ENCODE measurements at places on chromosomes 5 and 9.
A peak's percentile ranks its signal among the peaks of the same experiment; 100 is the strongest.

DNA sequence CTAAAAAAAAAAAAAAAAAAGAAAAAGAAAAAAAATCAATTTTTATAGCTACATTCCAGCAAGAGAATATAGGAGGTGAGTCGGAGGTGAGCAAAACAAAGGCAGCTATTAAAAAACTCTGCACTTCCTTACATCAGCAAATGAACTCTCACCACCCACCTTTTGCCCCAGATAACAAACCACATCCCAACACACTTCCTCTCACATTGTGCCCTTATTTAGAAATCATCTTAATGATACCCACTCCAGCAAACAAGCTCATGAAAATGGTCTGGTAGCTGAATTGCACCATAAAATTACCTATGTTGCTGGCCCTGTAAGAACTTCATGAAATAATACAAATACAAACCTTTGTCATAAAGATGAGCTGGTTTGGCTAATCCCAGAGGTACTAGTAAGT, 82.9 kb downstream of the CEMIP2 start:
- no peak for DNase-seq

- DNase-seq: no peak
Measured at GRCh38 chr9:101639785-101640665, 45.3 kb upstream of the PPP3R2 start.

- no peak for DNase-seq
Measured at GRCh38 chr9:76311537-76311936, 82.7 kb downstream of the RFK start.

DNA sequence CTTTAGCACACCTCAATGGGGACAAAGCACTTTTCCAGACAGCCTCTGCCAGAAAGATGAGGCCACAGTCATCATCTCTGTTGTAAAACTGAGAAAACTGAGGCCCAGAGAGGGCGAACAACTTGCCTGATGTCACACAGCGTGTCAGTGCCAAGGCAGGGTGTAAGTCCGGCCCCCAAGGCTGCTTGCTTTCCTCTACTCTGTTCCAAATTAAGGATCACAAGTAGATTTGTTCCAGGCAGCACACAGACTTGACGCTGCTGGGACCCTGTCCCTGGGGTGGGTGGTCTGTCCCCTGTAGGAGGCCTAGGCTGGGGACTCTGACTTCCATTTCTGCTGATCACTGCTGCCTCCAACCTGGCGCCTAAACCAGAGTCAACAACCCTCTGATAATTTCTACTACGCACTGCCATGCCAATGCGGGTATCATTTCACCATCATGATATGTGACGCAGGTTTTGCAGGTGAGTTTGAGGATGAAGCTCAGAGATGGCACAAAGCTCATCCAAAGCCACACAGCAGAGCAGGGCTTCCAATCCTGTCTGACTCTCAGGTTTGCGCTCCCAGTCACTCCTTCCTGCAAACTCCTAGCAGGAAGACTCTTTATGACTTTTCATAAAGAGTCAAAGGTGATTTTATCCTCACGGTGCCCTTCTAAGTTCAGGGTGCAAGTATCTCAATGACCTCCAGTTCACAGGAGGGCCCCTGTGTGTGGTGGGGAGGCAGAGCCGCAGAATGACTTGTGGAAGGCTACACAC, 13.5 kb upstream of the RALGDS start:
- DNase-seq: no peak

DNA sequence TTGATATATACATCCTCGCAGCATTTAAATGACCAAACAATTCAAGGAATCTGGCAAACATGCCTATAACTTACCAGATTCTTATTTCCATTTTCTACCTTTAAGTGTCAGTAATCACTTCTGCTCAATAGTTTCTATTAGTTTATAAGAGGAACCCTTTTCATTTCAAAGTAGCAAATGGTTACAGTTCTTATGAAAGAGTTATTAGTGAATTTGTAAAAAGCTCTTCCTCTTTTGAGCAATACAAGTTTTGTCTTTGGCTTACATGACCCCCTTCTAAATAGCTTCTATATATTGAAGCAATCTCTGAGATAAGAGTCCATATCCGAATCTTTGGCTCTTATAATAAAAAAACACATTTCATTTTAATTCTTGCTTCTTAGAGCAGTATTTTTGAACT, 42.0 kb downstream of the ELL2 start:
- no peak for DNase-seq

DNA sequence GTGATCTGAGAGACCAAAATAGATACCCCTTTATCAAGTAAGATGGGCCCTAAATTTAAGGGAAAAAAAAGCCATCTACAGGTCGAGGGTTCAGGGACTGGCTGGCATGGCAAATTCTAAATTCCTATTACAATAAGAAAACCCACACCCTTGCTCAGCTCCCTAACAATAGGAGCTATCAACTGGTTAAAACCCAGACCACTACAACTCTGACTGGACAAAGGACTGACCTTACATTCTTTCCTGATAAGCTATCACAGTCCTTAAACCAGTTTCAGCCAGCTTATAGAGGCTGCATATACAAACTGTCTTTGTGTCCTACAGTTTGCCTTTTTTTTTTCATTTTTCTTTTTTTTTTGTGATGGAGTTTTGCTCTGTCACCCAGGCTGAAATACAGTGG, 803.6 kb downstream of the NR2F1-AS1 start:
- no peak for DNase-seq

DNA sequence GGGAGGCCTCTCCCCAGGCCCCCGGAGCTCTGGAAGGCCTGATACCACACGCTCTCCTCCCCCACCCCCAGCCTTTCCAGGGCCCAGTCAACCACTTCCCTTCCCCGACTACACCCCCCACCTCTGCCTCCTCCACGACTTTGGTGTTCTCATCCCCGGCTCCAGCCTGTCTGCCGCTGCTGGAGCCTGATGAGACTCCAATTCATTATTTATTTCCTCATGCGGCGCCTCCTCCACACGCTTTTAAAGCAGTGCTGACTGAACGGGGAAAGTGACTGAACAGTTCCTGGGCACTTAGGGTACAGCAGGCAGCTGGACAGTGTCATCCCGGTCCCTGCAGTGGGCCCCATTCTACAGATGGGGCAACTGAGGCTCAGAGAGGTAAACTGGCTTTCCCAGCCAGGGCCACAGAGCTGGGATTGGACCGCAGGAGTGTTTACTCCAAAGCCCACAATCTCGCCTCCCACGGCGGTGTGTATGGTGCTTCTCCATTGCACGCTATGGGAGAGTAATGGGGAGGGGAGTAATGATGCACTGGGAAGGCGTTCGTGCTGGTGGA, 15.9 kb upstream of the RPL26L1 start:
- DNase-seq: no peak

GRCh38 chr9:126519660-126520420, 93.9 kb upstream of the LMX1B start:
- no peak for DNase-seq

DNA sequence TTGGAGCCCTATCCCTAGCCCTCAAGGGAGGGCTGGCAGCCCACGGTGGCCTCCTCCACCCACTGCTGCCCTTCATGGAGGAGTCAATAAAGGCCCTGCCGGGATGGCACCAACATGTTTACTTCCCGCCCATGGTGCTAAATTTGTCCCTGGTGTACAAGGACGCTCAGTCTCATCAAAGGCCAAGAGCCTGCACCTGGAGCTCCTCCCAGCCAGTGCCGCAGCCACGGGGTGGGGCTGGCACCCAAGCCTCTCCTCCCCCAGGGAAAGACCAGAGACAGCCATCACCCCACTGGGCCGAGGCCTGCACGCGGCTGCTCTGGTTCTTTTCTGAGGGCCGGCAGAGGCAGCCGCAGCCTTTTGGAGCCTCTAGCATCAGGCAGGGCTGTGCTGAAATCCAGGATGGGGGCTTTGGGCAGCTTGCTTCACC, 34.8 kb upstream of the RXRA start:
- no peak for DNase-seq

DNA sequence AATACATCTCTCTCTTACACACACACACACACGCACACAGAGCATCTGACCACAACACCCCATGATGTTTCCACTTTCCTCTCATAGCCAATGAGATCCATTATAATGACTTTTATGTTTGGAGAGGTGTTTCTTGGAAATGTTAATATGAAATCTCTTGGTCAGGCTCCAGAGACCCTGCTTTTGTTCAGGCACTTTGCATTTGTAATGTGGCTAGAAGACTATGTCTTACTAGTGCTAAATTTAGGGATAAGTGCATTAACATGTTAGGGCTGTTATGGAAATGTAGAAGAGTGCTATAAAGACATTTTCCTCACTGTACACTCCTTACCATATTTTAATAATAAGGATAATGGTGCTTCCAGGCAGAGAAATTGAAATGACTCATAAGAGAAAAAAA, 3.8 kb downstream of the CDH9 start:
- no peak for DNase-seq

DNA sequence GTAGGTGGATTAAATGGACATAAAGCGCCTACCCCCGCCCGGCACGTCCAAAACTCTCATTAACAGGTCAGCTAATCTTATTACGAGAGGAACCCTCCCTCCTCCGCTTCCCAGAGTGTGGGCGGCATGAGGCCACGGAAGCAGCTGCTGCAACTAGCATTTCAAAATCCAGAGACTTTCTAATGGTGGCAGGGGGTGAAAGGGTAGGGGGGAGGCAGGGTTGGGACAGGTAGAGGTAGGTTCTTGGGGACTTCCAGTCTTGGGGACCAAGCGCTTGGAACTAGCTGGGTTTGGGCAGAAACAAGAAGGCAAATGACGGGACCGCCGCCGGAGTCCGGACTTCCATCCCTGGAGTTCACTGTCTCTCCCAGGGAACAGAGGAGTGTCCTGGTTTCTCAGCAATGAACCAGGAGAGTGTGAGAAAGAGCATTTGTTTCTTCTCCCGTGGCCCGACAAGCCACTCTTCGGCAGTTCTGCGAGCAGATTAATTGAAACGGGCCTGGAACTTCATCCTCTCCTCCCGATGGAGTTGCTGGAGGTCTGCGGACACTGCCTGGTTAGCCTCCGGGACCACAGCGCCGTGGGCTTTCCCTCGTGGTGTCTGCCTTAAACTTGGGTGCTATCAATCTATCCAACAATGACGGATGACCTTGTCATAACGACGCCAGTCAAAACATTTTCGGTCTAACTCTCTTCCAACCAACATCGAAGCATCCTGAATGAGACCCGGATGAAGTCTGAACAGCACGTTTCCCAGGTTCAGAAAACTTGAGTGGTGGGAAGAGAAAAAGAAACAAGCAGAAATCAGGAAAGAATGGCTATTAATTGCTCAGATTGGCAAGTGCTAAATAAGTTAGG, 1.6 kb upstream of the PRDM6 start:
- DNase-seq: no peak

DNA sequence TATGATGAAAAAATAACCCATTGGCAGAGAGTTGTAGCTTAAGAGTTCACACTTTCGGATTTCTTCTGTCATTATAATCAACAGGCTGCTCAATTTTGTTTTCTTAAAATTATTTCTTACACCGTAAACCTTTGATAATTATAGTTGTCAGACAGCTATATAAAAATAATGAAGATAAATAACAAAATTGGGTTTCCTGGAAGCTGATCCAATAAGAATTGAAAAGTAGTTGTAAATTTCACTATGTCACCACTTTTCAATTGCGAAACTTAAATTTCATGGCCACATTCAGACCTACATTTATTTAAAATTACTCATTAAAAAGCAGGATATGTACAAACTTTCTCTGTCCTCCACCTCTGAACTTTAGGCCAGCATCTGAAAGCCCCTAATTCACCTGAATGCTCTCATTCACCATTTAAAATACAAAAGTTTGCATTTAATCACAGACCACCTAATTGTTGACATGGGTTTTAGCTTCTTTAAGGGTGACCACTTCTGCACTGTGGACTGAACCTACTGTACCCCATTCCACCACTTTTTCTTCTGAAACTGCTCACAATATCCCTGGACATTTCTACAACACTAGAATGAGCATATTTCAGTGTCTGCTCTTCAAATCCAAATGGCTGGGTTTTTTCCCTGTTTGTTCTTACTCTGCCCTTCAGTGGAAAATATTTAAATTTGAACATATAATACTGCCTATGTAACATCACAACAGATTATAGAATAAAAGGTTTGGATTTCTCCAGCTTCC, 680 bp downstream of the SELENOP start:
- DNase-seq: peak; percentile 62

DNA sequence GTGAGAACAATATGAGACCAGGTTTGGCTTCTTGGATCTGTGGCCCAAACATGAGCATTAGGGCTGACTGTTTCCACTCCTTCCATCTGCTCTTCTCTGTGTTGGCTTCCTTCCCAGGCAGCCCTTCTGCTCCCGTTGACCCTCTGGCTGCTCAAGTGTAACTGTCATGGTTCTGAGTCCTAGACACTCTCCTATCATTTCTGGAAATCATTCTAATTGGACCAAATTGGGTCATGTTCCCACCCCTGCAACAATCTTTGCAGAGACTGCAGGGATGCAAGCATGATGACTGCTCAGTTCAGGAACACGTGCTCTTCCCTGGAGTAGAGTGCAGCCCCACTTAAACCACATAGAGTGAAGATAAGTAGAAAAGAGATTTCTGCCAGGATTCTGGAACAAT, 741.4 kb downstream of the TAF11L14 start:
- DNase-seq: no peak

DNA sequence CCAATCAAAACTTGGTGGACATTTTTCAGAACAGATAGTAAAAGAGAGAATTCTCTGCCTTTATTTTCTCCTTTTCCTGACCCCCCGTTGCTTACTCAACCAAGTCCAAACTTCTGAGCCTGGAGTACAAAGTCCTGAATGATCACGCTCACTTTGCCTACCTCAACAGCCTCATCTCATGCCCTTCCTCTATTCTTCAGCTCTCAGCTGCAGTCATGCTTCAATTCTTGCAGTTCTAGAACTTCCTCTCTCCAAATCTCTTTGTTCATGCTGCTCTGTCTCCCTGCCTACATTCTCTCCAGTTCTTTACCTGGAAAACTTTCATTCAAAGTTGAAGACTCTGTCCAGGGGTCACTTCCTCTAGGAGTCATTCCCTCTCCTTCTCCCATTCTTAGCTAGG, 398.5 kb upstream of the SLC24A2 start:
- no peak for DNase-seq

GRCh38 chr9:135502873-135503321, 2.4 kb downstream of the MRPS2 start:
- DNase-seq: no peak

- no peak for DNase-seq
Measured at GRCh38 chr5:168562279-168562678, 16.9 kb downstream of the PANK3 start.

DNA sequence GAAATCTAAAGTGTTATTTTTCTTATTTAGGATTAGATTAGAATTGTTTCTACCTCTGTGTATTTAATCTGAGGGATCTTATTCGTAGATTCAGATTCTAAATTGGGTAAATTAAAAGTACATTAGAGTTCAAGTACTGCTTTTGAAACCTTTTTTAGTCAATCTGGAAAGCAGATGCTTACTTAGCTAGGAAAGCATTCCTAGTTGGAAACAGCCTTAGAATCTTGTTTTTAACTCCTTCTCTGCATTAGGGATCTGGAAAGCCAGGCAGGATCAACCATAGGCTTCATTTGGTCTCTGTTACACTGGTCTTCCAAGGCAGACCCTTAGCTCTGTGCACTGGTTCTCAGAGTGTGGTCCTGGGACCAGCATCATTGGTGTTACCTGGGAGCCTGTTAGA, 247.4 kb downstream of the NR3C1 start:
- no peak for DNase-seq

DNA sequence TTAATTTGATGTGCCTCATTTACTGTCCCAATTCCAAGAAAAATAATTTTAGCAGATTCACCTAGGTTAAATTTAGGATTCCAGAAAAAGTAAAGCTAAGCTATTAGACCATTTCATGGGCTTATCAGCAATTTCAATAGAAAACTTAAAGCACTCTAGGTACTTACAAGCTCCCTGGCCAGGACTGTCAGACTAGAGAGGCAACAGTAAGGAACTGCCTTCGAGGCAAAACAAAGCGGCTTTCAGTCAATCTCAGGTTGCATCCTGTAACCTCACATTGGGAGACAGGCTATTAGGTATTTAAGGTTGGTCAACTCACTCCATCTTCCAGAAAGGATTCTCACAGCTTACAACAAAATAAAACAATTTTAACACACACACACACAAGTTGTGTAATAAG, 48.7 kb upstream of the FSD1L start:
- no peak for DNase-seq

All from NCI-H526 (cell line).